NCI-H146 (cell line): ENCODE measurements at places on chromosomes 3 and 15.
A peak's percentile ranks its signal among the peaks of the same experiment; 100 is the strongest.

GRCh38 chr15:73366766-73367623, 1.8 kb downstream of the HCN4 start:
- DNase-seq: peak; percentile 11

DNA sequence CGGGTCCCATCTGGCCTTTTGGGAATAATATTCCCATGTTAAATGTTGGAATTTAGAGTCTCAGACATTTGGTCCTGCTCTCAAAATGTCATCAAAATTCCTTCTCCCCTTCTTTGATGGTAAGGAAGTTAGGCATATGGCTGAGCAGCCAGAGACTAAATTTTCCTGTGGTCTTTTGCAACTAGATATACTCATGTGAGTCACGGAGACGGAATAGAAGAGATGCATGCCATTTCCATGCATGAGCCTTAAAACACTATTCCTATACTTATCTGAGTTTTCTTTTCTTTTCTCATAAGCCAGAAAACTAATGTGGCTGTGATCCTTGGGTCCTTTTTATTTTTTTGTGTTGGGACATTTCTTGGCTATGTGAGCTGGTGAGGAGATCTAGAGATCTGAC, 105.3 kb downstream of the NR2F2 start:
- no peak for DNase-seq

DNA sequence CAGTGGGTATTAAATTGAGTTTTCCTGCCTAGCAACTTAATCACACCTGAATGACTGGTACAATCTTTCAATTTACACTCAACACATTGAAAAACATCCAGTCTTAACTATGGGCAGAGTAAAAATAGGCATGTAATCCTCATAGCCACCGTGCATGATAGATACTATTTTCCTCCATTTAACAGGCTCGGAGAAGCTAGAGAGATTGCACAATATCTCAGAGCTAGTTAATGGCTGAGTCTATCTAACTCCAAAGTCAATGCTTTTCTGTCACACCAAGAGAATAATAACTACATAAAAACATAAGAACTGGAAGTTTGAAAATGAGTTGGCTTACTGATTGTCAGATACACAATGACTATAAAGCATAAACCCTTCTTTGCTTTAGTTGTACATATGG, 36.8 kb downstream of the LSAMP start:
- DNase-seq: no peak

DNA sequence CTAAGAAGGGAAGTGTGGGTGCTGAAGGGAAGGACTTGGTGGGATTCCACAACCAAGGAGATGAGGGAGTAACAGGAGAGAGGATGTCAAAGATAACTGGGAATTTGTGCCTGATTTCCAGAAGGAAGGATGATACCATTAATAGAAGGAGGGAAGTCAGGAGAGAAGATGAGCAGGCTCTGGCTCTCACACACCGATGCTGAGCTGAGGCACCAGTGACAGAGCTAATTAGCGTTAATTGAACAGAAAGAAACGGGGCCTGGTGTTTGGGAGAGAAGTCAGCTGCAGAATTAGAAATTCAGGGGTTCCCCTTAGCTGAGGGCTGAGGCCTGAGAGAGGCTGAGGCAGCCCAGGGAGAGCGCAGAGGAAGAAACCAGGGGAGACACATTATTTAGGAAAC, 11.9 kb upstream of the PDIA5 start:
- DNase-seq: no peak

- DNase-seq: no peak
Observed at GRCh38 chr3:133256787-133257483, 142.9 kb upstream of the BFSP2 start.

GRCh38 chr3:169552533-169552932, 111.0 kb downstream of the MECOM start:
- DNase-seq: no peak

- DNase-seq: no peak
Observed at GRCh38 chr3:164306042-164306441, 772.3 kb downstream of the SI start.

DNA sequence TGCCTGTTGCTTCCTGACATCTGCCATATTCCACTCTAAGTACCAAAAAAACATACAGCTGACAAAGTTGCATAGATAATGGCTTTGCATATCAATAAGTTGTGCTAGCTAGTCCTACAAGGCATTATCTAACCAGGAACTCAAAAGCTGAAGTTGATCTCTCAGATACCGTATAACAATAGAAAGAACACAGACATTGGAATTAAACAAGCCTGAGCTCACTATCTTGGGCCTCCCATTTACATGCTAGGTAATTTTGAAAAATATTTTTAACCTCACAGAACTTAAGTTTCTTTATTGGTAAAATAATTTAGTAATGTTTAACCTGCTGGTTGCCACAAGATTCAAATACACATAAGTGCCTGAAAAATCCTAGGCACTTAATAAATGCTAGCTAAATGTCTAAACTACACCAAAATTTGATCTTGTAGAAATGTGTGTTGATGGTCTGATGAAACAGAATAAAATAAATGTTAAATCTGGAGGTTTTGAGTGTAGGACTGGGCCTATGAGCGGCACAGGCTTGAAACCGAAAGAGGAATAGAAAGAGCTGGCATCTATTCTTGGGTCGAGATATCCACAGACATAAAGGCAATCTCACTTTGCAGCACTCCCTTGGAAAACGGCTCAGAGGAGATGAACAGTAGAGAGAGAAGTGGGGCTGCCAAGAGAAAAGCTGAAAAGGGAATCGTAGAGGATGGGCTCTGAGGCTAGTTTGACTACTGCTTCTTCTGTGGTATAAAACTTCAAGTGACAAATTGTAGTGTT, 29.9 kb upstream of the TTC14 start:
- DNase-seq: no peak

GRCh38 chr3:59774000-59774399, 724.2 kb upstream of the CFAP20DC start:
- DNase-seq: no peak

- no peak for DNase-seq
Observed at GRCh38 chr3:5473471-5473870, 286.0 kb downstream of the EDEM1 start.

DNA sequence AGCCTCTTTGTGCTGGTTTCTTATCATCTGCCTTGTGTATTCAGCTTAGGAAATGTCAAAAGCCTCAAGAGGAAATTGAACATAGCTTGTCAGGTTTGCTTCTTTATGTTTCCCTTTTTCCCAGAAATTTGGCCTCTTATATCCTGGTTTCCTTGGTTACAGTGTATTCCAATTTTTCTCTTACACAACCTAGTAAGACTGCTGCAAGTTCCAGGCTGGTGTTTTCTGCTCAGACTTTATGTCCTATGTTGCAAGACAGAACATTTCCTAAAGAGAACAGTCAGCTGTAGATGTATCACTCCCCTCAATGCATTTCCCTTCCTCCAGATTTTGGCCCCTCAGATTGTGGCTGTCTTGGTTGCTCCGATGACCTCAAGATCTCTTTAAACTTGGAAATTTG, 102.5 kb downstream of the SH3GL3 start:
- DNase-seq: no peak

DNA sequence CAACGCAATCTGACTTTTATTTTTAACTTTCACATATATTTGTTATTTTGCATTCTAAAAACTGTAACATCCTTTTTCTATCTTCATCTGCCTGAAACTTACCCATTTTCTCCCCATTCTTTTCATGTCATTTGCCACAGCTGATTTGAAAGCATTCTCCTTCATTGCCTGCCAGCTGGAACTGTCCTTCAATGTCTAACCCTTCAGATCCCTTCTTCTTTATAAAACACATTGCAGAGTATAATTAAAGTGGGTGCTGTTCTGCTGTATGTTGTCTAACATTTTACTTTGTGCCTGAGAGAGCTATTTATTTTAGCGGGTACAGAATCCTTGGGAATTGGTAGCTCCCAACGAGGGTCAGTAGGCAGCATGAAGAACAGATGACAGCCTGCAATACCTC, 827.4 kb downstream of the IGSF11 start:
- no peak for DNase-seq

GRCh38 chr3:61948699-61949305, 387.4 kb downstream of the PTPRG start:
- DNase-seq: no peak

DNA sequence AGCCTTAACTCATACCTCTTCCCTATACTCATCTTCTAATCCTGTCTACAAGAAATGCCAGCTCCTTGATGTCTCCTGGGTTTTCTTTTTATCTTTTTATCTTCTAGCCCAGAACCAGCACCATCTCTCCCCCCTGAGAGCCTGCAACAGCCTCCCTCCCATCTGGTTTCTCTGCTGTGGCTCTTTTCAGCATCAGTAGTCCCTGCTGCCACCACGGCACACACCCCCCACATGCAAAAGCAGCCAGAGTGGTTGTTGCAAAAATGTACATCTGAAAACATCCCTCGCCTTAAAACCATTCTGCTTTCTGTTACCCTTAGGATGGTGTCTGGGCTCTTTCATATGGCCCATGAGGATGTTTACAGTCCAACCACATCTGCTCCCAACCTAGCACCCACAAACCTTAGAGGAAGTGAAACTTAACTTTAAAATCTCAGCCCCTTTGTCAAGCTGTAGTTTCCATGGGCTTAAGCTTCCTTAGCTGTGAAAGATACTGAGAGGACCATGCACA, 775 bp downstream of the TTC21A start:
- no peak for DNase-seq

DNA sequence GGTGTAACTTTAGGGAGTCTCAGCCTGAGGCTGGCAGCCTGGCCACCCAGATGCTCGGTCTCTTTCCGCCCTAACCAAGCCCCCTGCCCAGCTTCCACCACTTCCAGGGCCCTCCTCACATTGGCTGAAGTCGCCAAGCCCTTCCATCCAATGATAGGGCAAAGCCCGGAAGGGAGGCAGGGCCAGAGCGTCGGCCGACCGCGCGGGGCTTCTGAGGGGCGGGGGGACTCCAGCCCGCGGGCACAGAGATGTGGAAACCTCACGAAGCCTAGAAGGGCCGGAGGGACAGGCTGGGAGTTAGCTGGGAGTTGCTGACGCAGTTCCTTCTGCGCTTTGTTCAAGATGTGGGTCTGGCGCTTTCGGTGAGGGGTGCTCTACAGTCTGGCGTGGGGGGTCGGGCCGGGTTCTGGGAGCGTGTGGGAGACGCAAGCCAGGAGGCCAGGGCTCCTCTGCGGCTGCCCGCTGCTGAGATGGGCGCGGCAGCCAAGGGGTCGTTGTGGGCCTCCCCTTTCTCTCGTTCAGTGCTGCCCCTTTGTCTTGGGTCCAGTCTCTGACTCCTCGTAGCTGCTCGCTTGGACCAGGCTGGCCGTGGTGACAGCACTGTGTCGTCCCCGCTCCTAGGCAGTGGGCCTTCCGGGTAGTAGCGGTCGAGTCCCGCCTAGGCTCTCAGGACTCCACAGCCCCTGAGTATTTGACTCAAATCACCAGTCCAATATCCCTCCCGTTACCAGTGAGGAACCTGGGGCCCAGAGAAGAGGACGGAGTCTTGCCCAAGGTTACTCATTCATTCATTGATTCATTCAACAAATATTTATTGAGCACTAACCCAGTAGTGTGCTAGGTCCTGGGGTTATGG, at the start of gene ZNF660:
Gene ZNF660, plus strand, starts transcription at position 319 of the 856 bp plus-strand sequence. CDS start 9,230 bp downstream, outside the sequence.
- peak; percentile 89 for DNase-seq
